ENCODE measurements at places on chromosomes 6 and 20.

DNA sequence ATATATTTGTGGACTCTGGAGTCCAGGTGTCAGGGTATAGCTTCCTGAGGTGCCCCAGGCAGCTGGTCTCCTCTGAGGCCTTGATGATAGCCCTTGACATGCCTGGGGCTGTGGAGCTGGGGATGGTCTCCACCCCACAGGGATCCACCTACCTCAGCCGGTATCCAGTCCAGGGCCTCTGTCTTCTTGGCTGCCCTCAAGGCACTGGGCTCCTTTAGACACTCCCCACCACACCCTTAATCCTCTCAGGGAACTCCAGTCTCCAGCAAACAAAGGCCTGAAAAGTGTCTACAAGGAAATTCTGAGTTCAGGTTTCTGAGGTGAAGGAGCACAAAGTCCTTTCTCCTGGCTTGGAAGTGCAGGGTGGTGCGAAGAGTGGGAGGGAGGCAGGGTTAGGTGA, 44.6 kb upstream of the DDR1 start:
- DNase-seq = no peak

DNA sequence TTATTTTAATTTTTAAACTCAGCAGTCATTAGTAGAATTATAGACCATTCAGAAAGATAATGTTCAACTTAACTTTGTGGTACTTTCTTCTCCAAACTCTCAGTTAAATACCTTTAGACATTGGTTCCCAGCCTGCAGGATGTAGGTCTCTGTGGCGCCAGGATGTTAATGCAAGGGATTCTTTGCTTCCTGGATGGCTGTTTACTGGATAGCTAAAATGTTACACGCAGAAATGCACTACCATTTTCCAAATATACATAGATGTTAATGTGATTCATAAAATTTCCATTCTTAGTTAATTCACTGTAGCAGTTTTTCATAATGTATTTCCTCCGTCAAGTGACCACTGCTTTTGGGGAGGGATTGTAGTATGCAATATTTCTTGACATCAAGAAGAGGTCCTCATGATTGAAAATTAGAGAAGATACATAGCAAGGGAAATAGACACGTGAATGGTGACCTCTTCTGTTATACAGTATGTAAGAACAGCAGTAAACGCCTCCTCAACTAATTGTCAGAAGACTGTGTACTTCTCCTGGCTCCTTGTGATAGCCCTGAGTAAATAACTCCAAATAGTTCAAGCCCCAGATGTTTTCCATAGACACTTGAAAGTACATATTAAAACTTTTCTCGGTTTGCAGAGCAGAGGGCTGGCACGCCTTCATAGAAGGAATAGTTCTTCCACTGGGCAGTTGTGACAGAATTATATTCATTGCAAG, 128.8 kb downstream of the LCA5 start:
- DNase-seq = no peak

- no peak for DNase-seq
Measured at GRCh38 chr20:7392542-7393206, 547.6 kb downstream of the HAO1 start.

GRCh38 chr6:70980727-70981126, 23.9 kb upstream of the B3GAT2 start:
- DNase-seq = no peak

DNA sequence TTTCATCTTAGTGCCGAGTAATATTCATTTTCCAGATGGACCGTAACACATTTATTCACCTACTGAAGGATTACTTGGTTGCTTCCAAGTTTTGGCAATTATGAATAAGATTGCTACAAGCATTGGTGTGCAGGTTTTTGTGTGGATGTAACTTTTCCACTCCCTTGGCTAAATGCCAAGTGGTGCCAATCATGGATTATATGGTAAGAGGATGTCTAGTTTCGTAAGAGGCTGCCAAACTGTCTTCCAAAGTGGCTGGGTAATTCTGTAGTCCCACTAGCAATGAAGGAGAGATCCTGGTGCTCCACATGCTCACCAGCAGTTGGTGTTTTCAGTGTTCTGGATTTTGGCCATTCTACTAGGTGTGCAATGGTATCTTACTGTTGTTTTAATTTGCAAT, 117.1 kb downstream of the IRF4 start:
- DNase-seq = no peak
